ENCODE measurements at places on chromosomes 5 and 9.

DNA sequence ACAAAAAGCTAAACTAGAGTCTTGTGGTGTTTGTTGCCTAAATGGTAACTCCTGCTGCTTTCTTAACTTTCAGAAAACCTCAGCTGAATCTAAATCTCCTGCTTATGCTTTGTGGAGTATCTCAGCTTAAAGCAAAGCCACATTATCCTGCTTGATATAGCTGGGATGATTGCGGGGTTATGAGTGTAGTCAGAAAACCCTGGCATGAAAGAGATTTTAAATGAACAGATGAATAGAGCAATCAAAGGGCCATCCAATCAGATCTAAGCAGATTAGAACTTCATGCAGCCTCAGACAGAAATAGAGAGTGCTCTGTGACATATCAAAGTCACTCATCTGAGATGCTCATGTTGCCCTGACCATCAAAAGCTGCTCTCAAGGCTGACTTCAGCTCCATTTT is 305.5 kb downstream of the DMRT2 start:
- no peak for DNase-seq

DNA sequence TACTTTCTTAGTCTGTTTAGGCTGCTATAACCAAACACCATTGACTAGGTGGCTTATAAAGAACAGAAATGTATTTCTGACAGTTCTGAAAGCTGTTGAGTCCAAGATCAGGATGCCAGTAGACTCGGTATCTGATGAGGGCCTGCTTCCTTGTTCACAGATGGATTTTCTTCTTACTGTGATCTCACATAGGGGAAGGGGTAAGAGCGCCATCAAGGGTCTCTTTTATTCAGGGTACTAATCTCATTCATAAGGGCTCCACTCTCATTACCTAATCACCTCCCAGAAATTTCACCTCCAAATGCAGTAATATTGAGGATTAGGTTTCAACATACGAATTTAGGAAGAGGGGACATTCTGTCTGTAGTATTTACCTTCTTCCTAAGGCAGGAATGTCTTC is 384.0 kb upstream of the DMAC1 start:
- DNase-seq = no peak

GRCh38 chr9:97518909-97519307 is 17.4 kb downstream of the TMOD1 start:
- DNase-seq = peak; percentile 61

GRCh38 chr5:56264417-56265025 is 31.4 kb upstream of the ANKRD55 start:
- DNase-seq = peak; percentile 63

DNA sequence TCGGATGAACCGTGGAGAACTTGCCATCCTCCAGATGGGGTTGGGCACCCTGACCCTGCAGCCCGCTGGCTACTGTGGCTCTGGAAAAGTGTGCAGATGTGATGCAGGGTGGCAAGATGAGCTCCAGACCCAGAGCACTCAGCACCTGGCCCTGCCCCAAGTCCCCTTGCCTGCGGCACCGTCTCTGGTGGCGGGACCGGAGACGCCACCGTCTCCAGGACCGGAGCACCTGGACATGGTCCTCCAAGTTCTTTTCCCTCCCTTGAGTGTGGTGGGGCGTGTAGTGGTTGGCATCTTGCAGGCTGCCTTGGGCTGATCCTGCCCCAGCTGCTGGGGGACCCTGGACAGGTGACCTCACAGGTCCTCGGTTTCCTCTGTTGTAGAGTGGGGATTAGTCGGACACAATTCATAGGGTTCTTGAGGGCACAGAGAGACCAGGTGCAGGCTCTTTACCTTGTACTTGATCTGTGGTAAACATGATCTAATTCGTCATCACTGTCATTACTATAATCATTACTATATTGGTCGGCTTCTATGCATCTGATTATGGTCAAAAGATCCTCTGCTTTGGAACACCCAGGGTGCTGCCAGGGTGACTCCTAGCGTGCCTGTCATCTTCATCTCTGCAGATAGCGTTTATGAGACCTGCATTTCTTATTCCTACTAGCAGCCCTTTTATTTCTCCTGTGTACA is 83.5 kb downstream of the COL5A1 start:
- no peak for DNase-seq

DNA sequence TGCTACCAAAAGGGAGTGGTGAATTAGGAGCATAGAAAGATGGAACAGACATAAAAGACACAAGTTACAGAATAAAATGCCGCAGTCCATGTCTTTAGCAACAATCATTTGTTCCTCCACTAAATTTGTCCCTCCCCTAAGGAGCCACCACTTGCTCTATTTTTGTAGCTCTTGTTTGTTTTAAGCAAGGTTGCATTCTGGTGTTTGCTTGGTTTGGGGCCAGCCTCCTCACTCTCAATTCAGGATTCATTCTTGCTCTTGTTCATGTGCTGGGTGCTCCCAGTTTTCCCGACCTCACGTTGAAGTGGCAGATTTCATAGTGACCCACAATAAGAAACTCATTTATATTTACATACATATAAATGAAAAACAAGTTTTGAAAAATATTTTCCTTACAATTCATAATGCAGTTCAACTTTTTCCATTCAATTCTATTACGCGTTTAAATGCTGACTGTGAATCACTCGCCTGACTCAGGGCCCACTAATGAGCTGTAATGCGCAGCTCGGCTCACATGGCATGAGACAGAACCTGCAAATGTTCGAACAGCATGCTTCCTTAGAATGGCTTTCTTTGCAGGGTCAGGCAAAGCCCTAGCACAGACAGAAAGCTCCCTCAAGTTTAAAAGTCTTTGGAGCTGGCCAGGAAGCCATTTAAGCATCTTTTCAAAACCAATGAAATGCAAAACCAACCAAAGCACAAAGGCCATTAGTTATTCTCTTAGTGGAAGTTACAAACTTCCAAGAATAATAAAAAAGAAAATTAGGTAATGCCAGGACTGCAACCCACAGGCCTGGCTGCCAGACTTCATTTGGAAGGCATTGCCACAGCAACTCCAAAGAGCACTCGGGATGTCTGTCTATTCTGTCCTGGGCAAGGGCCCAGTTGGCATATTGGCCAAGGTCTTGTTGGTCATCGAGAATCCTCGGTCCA is 41.7 kb downstream of the RETREG1 start:
- DNase-seq = no peak

DNA sequence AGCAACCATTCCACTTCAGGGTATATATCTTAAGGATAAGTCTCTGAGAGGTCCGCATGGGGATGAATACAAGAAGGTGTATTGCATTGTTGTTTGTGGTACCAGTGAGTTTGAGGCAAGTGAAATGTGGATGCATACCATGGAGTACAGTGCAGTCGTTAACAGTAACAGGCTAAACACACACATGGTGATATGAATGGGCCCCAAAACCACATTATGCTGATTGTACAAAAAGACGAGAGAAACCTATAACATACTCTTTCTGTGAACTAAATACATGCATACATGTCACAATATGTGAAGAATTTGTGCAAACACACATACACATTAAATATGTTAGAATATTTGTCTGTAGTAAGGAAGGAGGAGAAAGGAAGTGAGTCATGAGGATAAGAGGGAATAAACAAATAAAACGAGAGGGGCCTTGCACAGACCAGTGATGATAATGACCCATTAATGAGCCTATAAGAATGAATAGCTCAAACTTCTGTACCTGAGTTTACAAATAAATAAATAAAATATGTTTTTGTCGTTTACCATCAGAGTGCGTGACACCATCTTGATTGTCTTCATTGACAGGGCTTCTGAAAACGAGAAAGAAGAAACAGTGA is 66.5 kb upstream of the RICTOR start:
- DNase-seq = no peak
